ENCODE measurements at places on chromosomes 11 and 22. TPM values are rescaled to one million over a fixed set of nuclear protein-coding genes. Genes with fewer than 3 reads are reported as not detected.

The RIBC2 gene
- polyA plus RNA-seq, result not detected

DNA sequence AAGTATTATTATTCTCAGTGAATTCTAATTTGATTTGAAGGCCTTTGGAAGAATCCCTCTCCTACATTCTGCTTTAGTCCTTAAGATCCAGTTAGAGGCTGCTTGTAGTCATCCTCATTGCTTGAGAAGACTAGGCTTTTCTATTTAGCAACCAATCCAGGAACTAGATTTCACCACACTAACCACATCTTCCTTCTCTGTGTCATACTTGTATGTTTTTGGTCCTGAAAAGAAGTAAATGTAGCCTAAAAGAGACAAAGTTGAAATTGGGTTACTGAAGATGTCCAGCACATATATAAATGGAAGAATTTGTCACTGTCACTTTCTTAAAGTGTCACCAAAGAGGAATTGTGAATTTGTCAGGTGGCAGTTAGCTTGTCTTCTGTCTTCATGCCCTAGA, 46.6 kb upstream of the MMP7 start:
- DNase-seq, result no peak

DNA sequence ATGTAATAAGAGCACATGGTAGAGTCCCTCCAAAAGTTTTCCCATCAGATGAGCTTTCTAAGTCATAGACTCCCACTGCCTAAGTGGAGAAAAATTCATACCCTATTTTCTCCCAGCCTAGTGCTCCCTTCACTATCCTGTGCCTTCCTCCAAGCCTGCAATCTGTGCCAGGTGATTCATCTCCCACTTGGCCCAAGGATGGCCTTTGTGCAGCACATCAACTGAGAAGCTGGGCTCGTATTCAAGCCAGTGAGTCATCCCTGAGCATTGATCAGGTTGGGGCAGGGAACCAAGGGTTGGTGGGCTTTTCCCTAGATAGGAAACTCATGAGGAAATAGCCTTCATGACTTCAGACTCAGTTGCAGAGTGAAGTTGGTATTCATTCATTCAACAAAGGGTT, 64.6 kb downstream of the PANX1 start:
- no peak for DNase-seq

DNA sequence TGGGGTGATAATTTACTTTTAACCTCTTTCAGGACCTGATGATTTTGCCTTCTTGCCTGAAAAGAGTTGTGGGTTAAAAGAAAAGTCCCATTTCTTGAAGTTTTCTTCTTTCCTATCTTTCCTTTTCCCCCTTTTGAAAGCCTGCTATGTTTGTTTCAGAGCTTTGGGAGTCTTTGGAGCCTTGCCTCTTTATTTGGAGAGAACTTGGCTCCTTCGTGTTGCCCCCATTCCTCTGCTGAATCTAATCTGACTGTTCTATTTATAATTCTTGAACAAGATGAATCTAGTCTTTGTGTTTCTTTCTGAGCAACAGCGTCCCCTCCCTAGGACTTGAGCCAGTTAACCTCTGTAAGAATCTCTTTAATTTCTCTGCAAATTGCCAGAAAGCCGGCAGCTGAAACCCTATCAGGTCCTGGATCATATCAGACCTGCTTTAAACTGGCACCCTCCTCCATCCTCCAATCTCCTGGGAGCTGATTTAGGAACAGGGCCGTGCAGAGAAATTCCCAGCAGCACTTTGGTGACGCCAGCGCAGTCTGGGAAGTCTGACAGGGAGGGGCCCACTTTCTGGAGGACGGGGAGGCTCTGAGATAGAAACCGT, 289.1 kb upstream of the SORL1-AS1 start:
- DNase-seq, result peak; percentile 92

DNA sequence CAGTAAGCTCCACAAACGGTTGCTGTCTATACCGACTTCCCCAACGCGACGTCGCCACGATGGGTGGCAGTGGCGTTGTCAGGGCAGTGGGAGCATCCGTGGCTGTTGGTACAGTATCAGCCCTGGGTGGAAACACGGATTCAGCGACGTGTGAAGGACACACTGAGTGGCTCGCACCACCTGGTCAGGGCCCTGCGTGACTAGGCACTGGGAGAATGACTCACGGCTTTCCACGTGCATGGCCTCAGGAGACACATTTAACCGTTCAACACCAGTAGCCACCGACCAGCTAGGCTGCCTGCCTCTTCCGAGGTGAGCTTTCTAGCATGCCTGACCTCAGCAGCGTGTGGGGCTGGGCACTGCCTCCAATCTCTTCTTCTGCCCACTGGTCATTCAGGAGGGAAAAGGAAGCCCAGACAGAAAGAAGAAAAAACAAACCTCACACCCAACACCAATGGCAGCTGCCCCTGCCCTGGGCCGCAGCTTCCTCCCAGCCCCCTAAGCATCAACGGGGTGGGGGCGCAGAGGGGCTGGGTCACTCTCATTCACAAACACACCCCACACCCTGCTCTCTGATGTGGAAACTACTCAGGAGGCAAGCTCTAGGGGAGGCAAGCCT, 59.0 kb downstream of the MYH9 start:
- DNase-seq, result peak; percentile 91

The FIBIN gene
- 56.3 TPM for polyA plus RNA-seq

DNA sequence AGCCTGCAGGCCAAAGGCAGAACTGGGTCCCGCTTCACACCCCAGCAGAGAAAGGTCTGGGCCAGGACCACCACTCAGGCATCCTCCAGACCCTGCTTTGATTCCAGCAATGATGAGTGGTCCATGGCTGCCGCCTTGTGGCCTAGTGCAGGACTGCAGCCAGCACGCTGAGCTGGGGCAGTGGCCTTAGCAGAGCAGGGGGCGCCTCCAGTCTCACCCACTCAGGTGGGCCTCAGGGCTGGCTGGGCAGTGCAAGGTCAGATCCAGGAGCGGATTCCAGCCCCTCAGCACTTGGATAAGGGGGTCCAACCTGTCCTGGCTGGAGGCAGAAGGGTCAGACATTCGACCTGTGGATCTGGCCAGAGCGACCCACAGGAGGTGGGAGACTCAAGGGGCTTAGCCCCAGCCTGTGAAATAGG, 9.6 kb upstream of the PDE2A start:
- DNase-seq, result peak; percentile 72

- no peak for DNase-seq
These were observed 1.5 kb downstream of the RPS6KA4 start for GRCh38 chr11:64360448-64360921.

DNA sequence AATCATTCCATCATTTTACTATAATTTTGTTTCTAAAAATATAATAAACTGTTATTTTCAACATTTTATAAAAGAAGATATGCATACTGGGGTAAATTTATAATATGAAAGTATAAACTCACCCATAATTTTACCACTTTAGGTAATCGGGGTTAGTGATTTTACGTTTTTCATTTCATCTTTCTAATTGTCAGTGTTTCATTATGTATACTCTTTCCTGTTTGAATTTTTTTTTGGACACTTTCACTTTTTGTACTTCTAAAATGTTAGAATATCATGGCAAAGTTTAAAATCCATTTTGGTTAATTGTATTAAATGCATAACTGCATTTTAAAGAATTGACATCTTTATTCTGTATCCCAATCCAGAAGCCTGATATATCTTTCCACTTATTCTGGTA, 115.8 kb downstream of the METTL15 start:
- no peak for DNase-seq

DNA sequence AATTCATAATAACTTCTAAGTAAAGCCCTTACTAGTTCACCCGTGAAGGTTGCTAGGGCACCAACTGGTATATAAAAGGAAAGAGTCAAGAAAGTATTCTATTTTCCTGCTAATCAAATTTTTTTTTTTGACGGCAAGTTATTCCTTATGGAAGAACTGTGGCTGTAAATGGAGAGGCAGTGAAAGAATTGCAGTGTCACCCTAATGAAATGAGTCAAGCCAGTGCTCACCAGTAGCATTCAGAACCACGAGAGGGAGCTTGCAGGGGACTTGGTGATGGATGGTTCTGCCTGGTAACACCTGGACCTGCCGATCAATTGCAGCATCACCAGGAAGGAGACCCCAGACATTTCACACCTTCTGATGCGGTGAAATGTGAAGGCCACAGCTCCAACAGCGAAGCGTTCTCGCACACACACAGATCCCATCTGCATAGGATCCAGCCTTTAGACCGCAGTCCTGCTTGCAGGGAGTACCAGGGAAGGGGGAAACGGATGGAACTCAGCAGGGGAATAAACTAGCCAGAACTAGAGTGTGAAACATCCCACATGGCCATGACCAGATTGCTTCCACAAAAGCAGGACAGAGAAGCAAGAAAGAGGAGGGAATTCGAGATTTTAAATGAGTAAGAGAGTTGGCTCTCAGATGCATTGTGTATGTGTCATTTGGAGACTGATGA, 326.2 kb downstream of the TBC1D22A start:
- no peak for DNase-seq

GRCh38 chr11:61961570-61962212, 5.7 kb downstream of the FTH1 start:
- peak; percentile 63 for DNase-seq

Measured in aorta (tissue), 5 donors.